CD4-positive, alpha-beta memory T cell (primary cell): ENCODE measurements at places on chromosomes 13 and 19.
A peak's percentile ranks its signal among the peaks of the same experiment; 100 is the strongest.

DNA sequence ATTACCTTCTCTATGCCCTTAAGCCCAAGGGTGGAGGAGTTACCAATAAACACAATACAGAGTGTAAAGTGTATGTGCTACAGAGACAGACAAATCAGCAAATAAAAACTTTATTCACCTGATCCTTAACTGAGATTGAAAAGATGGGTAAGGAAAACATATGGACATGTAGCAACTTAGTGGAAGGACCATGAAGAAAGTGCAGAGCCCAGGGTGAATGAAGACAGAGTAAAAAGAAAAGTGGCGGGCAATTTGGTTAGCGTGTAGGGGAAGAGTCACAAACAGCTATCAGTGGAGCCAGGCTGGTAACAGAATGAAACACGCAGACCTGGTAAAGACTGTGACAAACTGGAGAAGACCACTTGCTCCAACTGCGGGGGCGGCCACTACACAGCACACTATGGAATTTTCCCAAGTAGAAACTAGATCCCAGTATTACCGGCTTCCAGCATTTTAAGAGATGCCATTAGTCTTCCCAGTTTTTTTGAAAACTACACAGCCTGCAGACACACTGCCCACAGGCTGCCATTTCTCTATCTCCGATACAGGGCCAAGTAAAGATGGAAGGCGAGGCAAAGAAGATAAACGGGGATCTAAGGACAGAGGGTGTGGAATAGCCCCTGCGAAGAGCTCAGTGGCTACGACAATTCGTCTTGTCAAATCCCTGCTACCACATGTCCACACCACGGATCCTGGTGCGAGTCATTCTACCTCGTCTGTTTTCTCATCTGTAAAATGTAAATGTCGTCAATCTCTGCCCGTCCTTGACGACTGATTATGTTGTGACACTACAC is 1.2 kb downstream of the UQCRFS1 start:
- DNase-seq = no peak

DNA sequence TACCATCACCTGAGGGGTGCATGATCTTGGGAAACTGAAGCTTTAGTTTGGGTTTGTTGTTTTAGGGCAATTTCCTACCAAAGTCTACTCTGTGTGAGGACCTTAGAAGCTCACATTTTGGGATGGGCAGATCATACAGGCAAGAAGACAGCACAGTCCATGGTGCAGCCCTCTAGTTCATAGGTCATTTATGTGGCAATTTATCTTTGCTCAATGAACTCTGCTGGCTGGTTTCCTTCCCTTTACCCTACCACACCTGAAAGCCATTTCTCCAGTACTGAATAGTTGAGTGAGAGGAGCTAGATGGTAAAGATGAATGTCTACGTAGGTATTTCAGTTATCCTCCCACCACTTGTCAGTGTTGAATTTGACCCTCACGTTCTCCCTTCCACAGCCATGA is 87.5 kb upstream of the KLF12 start:
- no peak for DNase-seq

GRCh38 chr19:48530066-48530720 is 18.6 kb upstream of the LMTK3 start:
- no peak for DNase-seq

DNA sequence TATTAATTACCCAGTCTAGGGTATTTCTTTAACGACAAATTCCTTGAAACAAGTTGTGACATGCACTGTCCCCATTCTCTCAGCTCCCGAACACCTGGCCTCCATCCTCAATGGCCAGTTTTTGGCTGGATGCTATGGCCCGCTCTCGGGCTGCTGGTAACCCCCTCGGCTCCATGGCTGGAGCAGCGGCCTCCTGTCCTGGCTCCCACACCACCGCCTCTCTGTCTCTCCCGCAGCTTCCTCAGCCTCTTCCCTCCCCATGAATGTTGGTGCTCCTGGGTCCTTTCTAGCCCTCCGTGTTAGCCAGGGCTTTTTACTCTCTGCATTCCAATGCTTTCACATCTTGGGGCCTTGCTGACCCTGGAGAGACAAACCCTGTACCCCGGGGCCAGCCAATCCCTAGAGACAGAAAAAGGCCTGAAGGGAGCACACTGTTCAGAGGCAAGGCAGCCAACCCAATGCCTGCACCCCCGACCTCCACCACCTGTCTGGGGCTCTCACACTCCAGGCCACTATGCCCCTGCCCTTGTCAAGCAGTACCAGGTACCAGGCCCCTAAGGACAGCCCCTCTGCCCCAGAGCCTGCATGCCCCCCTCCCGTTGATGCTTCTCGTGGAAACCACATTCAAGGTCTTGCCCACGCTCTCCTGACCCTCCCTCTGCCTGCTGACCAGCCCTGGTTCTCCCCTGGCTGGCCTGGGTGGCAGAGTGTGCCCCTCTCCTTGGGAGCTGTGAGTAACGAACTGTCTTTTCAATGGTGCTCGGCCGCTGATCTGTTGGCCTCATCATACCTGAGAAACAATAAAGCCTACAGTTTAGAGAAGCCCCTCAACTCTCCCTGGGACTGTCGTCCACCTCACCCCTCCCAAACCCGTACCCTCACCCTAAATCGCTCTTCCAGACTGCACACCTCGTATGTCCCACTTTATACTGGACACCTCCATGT is 86.9 kb upstream of the GPR183 start:
- no peak for DNase-seq

GRCh38 chr19:1163934-1164683 is 10.0 kb downstream of the SBNO2 start:
- no peak for DNase-seq

GRCh38 chr13:93307651-93308050 is 81.0 kb downstream of the GPC6 start:
- no peak for DNase-seq

GRCh38 chr13:111967572-111968201 is 99.3 kb upstream of the SOX1 start:
- DNase-seq = no peak

GRCh38 chr13:101306773-101307172 is 109.5 kb downstream of the NALCN start:
- DNase-seq = no peak

- DNase-seq = no peak
These were observed 714 bp downstream of the HSH2D start for GRCh38 chr19:16144216-16144581.

GRCh38 chr13:107192289-107192688 is 624.4 kb upstream of the ARGLU1 start:
- DNase-seq = no peak

DNA sequence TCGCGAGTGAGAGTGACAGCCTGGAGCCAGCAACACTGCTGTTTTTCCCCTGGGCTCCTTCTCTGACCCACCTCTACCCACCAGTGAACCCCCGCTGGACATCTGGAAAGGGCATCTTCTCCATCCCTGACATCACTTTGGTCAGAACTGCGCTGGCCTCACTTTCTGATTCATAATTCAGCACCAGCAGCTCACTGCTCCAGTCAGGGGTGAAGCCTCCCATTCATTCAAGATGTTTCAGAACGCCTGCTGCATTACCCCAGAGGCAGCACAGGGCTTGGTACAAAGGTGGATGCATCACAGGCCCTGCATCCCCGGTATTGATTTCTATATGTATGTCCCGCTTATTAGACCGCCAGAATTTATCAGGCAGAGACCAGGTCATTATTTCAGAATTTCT is 182.8 kb upstream of the TSHZ3 start:
- no peak for DNase-seq

- DNase-seq = no peak
These were observed 231.0 kb upstream of the IRS2 start for GRCh38 chr13:110017379-110017778.

GRCh38 chr19:3765121-3765520 is 2.6 kb downstream of the MRPL54 start:
- peak; percentile 26 for DNase-seq

DNA sequence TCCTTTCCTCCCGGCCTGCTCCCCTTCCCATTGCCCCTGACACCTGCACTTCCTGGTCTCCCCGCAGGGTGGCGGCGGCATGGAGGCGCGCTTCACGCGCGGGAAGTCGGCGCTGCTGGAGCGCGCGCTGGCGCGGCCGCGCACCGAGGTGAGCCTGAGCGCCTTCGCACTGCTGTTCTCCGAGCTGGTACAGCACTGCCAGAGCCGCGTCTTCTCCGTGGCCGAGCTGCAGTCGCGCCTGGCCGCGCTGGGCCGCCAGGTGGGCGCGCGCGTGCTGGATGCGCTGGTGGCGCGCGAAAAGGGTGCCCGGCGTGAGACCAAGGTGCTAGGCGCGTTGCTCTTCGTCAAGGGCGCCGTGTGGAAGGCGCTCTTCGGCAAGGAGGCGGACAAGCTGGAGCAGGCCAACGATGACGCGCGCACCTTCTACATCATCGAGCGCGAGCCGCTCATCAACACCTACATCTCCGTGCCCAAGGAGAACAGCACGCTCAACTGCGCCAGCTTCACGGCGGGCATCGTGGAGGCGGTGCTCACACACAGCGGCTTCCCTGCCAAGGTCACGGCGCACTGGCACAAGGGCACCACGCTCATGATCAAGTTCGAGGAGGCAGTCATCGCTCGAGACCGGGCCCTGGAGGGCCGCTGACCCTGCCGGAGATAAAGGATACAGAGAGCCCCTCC is 1.7 kb downstream of the TRAPPC5 start:
- DNase-seq = no peak

DNA sequence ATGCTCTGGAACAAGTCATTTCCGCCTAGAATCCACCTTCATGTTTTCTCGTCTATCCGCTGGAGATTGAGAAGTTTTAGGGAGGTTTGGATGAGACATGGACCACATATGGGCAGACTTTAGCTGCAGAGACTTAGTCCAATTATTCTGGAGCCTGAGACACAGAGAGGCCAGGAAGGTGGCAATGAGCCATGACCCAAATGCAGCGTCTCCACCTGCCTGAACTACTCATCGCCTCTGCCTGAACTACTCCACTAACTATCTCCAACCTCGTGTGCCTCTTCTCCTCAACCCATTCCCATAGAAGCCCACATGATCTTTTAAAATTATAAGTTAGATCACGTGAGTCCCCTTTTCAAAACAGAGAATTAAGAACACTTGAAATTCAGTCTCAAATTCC is 5.6 kb downstream of the PLEKHA4 start:
- no peak for DNase-seq

GRCh38 chr13:95644601-95645052 is at the start of gene DZIP1:
Gene DZIP1, minus strand, starts transcription at chr13:95644706. Its CDS starts 2,677 bp downstream, at chr13:95642029.
- DNase-seq = no peak

DNA sequence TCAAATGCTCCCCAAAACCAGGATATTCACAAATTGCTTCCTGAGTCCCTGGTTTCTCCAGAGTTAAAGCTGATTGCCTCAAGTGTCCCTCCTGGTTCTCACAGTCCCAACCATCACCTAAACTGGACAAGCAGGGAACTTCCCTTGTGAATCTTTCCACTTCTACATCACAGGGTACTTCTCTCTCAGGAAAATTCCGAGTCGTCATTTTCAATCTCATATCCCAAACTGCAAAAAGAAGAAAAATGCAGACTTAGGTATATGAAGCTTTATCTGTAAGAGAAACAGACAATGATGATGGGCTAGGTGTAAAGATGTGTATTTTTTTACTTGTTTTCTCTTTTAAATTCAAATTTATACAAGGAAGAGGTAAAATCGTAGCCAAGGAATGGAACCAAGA is 21.3 kb downstream of the ZNF329 start:
- DNase-seq = no peak

DNA sequence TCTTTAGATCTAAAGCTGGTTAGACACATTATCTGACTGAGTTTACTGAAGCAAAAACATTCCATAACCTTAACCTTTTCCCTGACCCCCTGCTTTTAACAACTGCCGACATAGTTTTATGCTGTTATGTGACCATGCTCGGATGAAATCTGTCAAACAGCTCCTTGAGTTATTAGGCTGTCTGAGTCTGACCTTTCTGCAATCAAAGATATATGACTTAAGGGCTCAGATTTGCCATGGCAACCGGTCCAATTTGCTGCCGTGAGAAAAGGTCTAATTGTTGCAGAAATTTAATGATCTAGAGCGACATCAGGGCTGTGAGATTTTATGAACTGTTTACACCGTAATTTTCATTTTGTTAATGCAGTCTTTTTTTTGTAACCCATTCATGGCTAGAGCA is 61.8 kb downstream of the URI1 start:
- no peak for DNase-seq

DNA sequence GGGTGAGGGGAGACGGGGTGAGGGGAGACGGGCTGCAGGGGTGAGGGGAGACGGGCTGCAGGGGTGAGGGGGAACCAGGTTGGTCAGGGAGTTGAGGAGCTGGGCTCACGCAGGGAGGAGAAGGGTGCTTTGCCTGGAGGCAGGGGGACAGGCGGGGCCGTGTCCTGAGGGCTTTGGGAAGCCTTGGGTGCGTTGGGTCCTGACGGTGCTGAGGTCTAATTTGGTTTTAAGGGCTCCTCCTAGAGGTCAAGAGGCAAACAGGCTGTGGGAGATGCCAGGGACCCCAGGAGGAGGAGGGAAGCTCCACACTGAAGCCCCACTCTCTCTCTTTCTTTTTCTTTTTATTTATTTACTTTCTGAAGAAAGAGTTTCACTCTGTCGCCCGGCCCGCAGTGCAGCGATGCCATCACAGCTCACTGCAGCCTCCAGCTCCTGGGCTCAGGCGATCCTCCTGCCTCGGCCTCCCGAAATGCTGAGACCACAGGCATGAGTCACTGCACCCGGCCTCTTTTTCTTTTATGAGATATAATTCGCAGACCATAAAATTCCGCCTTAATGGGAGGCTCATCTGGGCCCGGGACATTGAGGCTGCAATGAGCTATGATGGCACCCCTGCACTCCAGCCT is 9.3 kb upstream of the MISP start:
- DNase-seq = peak; percentile 4

GRCh38 chr19:40469011-40469410 is 2.2 kb downstream of the SPTBN4 start:
- no peak for DNase-seq

GRCh38 chr13:51603716-51604115 is 19.5 kb downstream of the WDFY2 start:
- no peak for DNase-seq

GRCh38 chr13:97979051-97979450 is 25.6 kb downstream of the IPO5 start:
- DNase-seq = no peak

- DNase-seq = no peak
These were observed 632 bp downstream of the NPAS1 start for GRCh38 chr19:47020132-47020805.

DNA sequence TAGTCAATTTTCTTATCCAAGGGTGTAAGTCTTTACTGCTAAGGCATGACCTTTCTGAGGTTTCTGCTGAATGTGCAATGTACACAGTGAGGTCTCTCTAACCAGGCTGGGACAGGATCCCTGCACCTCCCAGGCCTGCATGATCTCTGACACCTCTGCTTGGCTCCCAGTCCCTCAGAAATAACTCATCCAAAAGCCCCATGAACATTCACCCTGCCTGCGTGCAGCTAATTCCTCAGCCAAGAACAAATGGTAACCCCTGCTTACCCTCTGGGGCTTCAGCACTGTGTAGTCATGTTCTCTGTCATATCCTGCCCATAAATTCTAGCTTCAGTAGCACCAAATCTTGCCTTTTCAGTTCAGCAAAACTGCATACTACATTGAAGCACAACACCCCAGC is 1146.3 kb upstream of the MIR17HG start:
- no peak for DNase-seq

GRCh38 chr13:37944081-37944868 is 74.7 kb upstream of the TRPC4 start:
- DNase-seq = no peak
